ENCODE measurements at places on chromosomes 13 and 19.
A peak's percentile ranks its signal among the peaks of the same experiment; 100 is the strongest.

- DNase-seq: peak; percentile 59
These were observed 13.6 kb upstream of the GPI start for GRCh38 chr19:34351382-34351826.

- no peak for DNase-seq
These were observed 1.6 kb downstream of the ZNF546 start for GRCh38 chr19:39998501-39998900.

DNA sequence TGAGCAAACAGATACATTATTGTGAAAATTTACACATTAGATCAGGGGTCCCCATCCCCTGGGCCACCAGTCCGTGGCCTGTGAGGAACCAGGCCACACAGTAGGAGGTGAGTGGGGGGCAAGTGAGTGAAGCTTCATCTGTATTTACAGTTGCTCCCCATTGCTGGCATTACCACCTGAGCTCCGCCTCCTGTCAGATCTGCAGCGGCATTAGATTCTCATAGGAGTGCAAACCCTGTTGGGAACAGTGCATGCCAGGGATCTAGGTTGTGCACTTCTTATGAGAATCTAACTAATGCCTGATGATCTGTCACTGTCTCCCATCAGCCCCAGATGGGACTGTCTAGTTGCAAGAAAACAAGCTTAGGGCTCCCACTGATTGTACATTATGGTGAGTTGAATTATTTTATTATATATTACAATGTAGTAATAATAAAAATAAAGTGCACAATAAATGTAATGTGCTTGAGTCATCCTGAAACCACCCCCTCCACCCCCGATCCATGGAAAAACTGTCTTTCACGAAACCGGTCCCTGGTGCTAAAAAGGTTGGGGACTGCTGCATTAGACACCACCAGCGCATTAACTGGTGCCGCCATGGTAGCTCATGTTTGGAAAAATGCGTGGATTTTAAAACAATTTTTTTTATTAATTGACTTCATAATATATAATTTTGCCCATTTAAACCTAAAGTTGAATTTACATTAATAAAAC lies 51.7 kb downstream of the DGKH start:
- no peak for DNase-seq

DNA sequence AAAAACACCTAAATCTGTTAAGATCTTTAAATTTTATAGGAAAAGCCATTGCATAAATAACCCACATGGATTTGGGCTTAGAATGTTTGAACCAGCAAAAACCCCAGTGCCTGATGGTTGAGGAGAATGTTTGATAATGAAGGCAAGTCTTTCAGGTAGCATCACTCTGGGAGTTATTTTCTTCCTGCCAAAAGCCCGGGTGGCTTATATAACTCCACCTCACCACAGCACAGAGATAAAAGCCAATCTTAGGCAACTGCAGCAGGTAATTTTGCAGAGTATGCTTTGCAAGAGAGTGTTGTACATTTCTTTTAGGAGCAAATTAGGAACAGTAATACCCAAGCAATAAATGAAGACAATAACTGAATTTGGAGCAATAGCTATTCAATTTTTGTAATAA lies 7.8 kb upstream of the WASF3 start:
- no peak for DNase-seq

GRCh38 chr19:30070968-30071632 lies 129.1 kb downstream of the URI1 start:
- DNase-seq: no peak

DNA sequence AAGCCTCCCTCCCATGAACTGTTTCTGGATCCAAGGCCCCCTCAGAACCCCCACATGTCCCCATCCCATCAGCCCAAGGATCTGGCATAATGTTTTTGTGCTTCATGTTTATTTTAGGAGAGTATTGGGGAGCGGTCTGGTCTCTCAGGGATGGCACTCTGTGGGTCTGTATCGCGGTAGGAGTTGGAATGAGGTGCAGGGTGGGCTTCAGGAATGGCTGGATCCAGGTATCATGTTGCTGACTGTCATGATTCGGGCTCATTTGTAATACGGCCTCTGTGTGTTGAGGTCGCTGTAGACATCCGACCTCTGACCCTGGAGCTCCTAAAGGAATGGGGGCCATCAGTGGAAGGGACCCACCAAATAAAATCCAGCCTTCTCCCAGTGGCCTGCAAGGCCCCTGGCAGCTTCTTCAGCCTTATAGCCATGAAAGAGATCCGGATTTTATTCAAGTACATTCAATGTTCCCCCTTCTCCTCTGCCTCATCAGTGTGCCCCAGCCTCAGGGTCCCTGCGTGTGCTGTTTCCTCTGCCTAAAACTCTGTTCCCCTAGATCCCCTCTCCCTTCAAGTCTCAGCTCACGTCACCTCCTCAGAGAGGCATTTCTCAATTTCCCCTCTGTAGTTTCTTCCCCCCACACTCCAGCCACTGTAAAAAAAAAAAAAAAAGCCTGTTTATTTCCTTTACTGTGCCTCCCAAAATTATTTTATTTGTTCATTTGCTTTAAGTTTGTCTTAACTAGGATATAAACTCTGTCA lies 2.2 kb downstream of the HCST start:
- no peak for DNase-seq

DNA sequence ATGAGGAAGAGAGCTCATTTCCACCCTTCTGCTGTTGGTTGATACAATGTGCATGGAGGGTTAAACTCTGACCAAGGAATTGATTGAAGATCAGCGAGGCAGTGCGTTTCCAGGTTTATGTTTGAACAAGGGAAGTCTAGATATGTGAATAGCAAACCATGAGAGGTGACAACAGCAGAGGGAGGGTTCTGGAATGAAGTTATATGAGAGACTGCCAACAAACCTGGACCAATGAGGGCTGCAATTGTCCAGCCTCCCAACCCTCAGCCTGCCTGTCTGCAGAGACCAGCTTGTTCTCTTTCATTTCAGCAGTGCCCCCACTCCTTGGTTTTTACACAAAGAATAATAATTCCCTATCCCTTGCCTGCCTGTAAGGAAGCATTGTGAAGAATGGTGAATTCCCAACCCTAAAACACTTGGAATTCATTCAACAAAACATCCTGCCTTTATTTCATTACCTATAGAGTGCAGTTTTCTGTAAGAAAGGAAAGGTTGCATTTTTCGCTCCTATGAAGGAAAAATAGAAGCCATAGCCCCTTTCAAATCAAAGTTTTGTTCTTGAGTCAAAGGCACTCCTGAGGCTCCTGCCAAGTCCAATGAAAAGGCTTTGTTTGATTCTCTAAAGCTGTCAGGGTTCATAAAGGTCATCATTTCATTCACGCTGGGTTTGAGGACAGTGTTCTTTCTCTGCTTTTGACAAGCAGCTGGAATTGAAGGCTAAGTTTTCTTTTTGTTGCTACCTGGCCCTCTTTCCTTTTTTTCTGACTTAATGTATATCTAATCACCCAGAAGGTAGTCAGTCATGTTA lies 53.6 kb upstream of the ABCC4 start:
- no peak for DNase-seq

DNA sequence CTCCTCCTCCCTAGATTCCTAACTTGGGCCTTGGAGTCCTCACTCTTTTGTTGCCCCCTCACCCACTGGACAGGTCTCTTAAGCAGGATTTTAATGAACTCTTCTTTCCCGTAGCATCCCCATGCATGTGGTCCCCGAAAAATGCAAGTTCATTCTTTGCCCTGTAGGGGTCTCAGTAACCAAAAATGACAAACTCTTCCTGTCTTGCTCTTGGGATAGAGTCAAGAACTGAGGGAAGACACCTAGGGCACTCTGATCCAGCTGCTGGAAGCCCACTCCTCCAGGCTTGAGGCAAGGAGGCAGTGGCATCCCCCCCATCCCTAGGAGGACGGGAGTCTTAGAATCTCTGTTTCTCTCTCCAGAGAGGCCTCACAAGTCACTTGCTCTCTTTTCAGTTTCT lies 987.0 kb downstream of the DIAPH3 start:
- DNase-seq: no peak

- DNase-seq: no peak
These were observed 53.0 kb downstream of the TEX29 start for GRCh38 chr13:111373486-111373885.
